G401 (cell line): ENCODE measurements at places on chromosomes 5 and 9. TPM values are rescaled to one million over a fixed set of nuclear protein-coding genes. Genes with fewer than 3 reads are reported as not detected.

SCGB3A2 gene
- not detected in 2 replicates for total RNA-seq

MYO10 gene
- 0.17 TPM in 1 of 2 replicates, not detected in the other for total RNA-seq

FBP1 gene
- 0.49 and 1.3 TPM in 2 replicates for total RNA-seq

TSSK1B gene
- not detected in 2 replicates for total RNA-seq

SH2D3C gene
- 4.6 and 6.5 TPM in 2 replicates for total RNA-seq

RASGRF2 gene
- not detected in 2 replicates for total RNA-seq

PCA3 gene
- total RNA-seq = not detected in 2 replicates

JAKMIP2 gene
- not detected in 2 replicates for total RNA-seq

GRIA1 gene
- not detected in 2 replicates for total RNA-seq

SLC1A1 gene
- total RNA-seq = 1.8 and 2.6 TPM in 2 replicates

TAL2 gene
- not detected in 2 replicates for total RNA-seq

FYB1 gene
- not detected in 2 replicates for total RNA-seq

GFRA3 gene
- not detected in 2 replicates for total RNA-seq

ANKRD34B gene
- total RNA-seq = 0.17 TPM in 1 of 2 replicates, not detected in the other

LAMC3 gene
- 1.8 and 3.3 TPM in 2 replicates for total RNA-seq

TUSC1 gene
- 0.31 and 0.92 TPM in 2 replicates for total RNA-seq

B4GALT1 gene
- 15.1 and 15.3 TPM in 2 replicates for total RNA-seq

TMEM252 gene
- not detected in 2 replicates for total RNA-seq

NADK2 gene
- 30.6 and 37.4 TPM in 2 replicates for total RNA-seq

WDR31 gene
- 1.9 and 3.3 TPM in 2 replicates for total RNA-seq

FTMT gene
- total RNA-seq = not detected in 2 replicates

GLDC gene
- 16.6 and 26.3 TPM in 2 replicates for total RNA-seq

LIX1 gene
- 1.0 and 2.0 TPM in 2 replicates for total RNA-seq

SMIM33 gene
- total RNA-seq = not detected in 2 replicates

TMC1 gene
- total RNA-seq = not detected in 2 replicates

FAM81B gene
- total RNA-seq = not detected in 2 replicates

WDR38 gene
- total RNA-seq = 0.62 TPM in 1 of 2 replicates, not detected in the other

IFNB1 gene
- total RNA-seq = not detected in 2 replicates

ADAMTS2 gene
- not detected in 2 replicates for total RNA-seq

NMUR2 gene
- not detected in 2 replicates for total RNA-seq

TAF11L6 gene
- total RNA-seq = not detected in 2 replicates

PNPLA7 gene
- not detected in 2 replicates for total RNA-seq

ATP10B gene
- total RNA-seq = not detected in 2 replicates

PJA2 gene
- total RNA-seq = 31.4 and 39.3 TPM in 2 replicates

TAF11L5 gene
- total RNA-seq = not detected in 2 replicates

CDH6 gene
- total RNA-seq = 0.43 and 0.58 TPM in 2 replicates

AGXT2 gene
- total RNA-seq = not detected in 2 replicates

TRAPPC13 gene
- 29.1 and 37.7 TPM in 2 replicates for total RNA-seq

ADGRV1 gene
- not detected in 2 replicates for total RNA-seq

LPAR1 gene
- not detected in 2 replicates for total RNA-seq

HINT1 gene
- total RNA-seq = 187 and 227 TPM in 2 replicates
